ENCODE measurements at places on chromosomes 1 and 21.

- DNase-seq, result no peak
Observed at GRCh38 chr1:25631750-25632485, 15.3 kb downstream of the MAN1C1 start.

GRCh38 chr21:20662514-20662913 is 335.7 kb upstream of the NCAM2 start:
- no peak for DNase-seq

DNA sequence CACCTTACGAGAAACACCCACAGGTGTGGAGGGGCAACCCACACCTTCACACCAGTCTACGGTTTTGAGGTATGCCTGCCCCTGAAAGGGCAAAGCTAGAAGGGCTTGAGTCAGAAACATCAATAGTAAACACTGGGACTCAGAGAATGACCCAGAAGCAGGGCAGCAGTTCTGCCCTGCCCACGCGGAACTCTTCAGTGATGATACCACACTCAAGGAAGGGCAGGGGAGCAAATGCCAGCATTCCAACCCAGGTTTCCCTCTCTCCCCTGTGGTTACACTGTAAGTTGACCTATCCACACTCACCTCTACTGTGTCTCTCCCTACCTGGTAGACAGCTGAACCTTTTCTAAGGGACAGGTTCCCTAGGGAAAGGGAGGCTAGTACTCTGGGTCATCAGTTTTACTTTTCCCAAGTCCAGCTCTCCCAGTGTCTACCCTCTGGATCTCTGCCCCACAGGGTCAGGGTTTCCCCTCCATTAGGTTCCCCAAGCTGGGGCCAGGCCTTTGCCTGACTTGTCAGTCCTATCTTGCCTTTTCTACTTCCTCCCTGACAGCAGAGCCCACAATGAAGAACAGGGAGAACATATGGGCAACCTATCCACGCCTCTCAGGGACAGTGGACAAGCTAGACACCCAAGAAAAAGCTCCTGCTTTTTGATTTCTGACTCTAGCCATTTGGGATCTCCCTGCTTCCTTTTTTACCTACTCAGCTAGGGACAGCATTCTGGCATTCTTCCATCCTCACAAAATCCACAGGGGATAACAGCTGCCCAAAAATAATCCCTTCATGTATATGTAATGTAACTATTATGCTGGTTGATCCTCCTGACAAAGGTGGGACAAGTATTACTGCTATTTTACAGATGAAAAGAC is 3.0 kb downstream of the F11R start:
- no peak for DNase-seq

- no peak for DNase-seq
Observed at GRCh38 chr1:234734412-234734835, 124.4 kb upstream of the IRF2BP2 start.

DNA sequence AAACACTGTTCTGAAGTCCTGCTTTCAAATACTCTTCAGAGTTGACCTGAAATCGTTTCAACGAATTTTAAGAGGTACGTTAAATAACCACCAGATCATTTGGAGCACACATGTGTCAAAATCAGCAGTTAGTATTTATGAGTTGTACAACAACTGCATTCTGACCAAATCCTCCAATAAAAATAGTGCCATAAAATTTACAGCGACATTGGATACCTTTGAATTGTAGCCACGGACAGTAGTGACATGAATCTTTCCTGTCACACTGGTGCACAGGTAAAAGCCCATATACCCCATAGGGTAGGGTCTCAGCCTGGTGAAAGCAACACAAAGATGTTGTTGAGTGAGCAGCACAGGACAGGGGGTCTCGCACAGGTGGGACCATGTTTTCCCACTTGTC is 121.5 kb downstream of the CLIC6 start:
- DNase-seq, result no peak

DNA sequence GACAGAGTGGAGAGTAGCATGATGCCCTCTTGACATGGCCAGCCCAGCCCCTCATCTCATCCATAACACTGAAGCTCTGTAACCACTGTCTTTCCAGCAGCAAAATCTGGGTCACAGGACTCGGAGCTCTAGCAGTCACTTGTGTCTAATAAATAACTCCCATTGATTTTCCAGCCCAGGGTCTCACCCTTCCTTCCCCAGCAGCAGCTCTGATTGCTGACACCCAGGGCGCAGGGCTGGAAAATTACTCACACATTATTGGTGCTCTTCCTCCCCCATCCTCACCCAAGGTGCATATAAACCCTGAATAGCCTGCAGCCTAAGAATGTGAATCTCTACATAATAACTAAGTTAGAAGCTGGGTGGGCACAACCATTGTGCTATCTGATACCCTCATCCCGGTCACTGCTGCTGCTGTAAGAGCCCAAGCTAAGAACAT is 21.1 kb upstream of the OR10J5 start:
- no peak for DNase-seq

- no peak for DNase-seq
Observed at GRCh38 chr1:183365093-183365492, 53.1 kb downstream of the NMNAT2 start.

- DNase-seq, result no peak
Observed at GRCh38 chr21:29007810-29008209, 11.3 kb downstream of the RWDD2B start.

DNA sequence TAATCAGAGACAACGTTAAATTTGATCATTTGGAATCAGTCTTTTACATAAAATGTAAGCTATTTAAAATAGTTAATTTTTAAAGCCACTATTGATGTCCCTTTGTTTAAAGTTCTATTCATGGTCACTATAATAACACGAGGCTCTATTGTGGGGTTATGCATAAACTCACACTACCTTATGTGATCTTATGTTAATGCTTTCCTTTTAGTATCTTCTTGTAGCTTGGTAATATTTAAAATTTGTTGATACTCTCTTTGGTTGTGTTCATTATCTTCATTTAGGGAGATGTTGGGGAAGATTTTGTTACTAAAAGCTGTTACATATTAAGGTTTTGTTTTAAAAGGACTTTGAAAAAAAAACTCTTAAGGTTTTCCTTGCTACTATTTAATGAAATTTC is 1.2 kb downstream of the B3GALT2 start:
- no peak for DNase-seq

DNA sequence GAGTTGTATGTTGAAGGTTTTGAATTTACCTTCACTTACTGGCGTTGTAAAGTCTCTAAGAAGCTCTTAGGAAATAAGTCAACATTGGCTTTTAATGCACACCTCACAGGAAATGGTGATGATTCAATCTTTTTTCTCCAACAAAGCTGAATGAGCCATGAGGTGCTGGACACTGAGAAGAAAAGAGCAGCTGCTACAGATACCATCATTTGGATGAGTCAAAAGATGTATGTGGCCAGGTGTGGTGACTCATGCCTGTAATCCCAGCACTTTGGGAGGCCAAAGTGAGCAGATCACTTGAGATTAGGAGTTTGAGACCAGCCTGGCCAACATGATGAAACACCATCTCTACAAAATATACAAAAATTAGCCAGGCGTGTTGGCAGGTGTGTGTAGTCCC is 3.3 kb upstream of the IL23R start:
- DNase-seq, result peak; percentile 19

DNA sequence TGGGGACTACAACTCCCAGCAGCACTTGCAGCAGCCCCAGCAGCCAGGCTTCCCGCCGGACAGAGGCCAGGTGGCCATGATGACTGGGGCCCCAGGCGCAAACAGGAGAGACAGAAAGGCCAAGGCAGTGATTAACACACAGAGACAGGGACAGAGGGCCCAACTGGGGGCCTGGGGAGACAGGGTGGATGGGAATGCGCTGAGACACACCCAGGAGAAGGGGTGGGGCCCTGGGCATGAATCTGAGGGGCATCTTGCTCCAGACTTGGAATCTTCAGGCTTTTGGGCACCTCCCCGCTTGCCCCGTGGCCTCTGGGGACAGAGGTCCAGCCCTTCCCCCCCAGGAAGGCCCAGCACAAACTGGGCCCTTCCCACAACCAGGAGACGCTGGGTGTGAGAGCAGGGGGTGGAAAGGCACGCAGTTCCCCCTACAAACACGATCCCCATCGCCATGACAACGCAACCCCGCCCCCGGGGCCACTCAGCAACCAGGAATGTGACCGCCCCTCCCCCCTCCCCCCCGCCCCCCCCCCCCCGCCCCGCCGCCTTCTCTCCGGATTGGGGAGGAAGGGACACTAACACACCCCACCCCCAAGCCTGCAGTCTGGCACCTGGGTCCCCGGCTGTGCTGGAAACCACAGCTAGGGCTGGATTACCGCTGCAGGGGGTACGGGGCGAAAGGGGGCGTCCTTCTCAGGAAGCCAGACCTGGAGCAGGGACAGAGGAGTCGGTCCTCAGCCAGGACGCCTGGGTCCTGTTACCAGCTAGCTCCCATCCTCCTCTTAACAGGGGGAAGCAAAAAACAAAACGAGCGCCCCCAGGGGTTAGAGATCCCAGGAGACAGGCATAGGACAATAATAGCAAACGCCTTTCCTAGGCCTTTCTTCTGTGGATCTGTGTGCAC is 4.5 kb downstream of the HDGF start:
- DNase-seq, result peak; percentile 76

GRCh38 chr1:208438112-208438699 is 194.0 kb upstream of the PLXNA2 start:
- DNase-seq, result no peak

DNA sequence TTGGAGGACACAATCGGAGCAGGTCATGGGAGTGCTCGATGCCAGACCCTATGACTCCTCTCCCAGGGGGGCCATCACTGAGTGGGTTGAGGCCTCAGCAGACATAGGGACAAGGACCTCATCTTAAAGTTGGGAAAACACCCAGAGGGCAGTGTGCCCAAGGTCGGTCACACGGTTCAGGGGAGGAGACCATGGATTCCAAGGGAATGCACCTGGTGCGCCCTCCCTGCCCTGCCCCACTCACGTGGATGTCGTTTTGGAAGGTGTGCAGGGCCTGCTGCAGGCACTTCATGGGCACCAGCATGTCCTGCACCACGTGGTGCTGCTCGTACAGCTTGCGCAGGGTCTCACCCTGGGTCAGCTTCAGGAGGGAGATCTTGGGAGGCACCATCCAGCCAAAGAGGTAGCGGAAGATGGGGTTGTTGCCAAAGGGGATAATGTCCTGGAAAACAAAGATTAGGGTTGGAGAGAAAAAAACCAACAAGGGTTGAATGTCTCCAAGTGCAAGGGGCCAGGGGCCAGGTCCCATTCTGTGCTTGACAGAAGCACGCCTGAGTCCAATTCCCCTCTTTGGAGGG is 33.1 kb downstream of the DHCR24 start:
- DNase-seq, result no peak

- no peak for DNase-seq
Observed at GRCh38 chr21:34113842-34114241, 40.5 kb downstream of the MRPS6 start.

GRCh38 chr1:12600335-12600734 is 17.7 kb downstream of the DHRS3 start:
- no peak for DNase-seq

GRCh38 chr1:248631354-248632008 is 3.4 kb downstream of the OR2T11 start:
- peak; percentile 76 for DNase-seq

GRCh38 chr1:245172829-245173228 is 18.0 kb downstream of the KIF26B start:
- no peak for DNase-seq

GRCh38 chr1:75097654-75098053 is 36.5 kb upstream of the LHX8 start:
- no peak for DNase-seq

DNA sequence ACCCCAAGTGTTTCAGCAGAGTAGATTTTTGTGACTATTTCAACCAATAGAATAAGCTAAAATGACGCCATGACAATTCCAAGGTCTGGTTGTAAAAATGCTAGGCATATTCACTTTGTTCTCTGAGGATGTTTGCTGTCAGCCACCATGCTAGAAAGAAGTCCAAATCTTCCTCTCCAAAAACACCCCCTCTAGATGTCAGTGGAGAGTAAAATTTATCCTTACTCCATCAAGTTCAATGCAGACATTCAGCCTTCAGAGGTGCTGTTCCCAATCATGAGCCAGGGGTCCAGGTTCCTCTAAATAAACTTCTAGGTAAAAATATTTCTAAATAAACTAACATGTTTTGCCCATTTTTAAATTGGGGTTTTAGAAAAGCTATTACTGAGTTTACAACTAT is 395.4 kb upstream of the ADAMTS5 start:
- no peak for DNase-seq

DNA sequence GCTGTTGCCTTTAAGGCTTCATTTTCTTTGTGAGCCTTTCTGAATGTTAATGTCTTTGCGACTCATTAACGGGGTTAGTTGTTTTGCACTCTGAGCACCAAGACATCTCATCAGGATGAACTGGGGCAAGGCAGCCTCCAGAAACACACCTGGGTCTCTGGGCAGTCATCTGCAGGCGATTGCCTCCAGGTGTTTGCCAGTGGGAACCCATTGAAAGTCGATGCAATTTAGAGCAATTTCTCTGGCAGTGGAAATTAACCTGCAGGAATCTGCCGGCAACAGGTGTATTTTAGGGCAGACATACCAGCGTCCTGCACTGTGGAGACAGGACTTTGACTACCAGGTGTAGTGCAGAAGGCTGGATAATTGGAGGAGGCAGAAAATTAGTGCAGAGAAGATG is 661.0 kb upstream of the PTBP2 start:
- no peak for DNase-seq

- no peak for DNase-seq
Observed at GRCh38 chr21:14685568-14685967, 139.5 kb upstream of the SAMSN1 start.

DNA sequence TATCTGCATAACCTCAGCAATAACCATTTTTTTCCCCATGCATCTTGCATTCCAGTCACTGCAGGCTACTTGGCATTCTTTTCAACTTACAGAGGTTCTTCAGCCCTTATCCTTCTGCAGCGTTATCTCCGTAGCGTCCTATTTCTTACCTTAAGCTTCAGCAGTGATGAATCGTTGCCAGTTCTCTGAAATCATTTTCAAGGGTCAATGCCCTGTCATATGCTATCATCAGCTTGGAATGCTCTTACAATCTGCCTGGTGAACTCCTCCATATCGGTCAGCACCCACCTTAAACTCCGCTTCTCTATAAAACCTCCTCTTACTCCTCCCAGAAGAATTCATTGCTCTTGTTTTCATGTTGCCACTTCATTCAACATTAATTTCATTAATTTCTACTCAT is 105.1 kb upstream of the DPH5 start:
- DNase-seq, result no peak

DNA sequence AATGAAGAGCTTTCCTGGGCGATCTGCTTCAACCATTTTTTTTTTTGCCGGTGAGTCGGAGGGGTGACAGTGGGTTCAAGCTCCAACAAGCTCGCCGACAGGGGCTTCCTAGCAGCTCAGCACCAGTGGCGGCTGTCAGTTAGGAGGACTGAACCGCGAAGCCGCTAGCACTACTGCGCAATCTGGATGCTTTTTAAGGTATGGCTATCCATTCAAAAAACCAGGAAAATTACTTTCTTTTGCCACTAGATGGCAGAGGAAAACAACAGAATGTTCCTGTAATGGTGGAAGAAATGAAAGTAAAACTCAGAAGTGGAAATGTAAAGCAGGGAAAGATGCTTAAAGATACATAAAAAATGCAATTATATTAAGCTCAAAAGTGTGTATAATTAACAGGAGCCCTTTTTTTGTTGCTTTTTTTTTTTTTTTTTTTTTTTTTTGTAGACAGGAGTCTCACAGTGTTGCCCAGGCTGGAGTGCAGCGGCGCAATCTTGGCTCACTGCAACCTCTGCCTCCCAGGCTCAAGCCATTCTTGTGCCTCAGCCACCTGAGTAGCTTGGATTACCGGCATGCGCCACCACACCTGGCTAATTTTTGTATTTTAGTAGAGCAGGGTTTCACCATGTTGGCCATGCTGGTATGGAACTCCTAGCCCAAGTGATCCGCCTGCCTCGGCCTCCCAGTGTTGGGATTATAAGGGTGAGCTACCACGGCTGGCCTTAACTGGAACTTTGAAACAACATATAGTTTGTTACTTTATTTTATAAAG is 8.5 kb downstream of the KYAT3 start:
- no peak for DNase-seq

All from DMS153 (cell line).